Naive B cell (primary cell): ENCODE measurements at places on chromosomes 4 and X.
A peak's percentile ranks its signal among the peaks of the same experiment; 100 is the strongest.

DNA sequence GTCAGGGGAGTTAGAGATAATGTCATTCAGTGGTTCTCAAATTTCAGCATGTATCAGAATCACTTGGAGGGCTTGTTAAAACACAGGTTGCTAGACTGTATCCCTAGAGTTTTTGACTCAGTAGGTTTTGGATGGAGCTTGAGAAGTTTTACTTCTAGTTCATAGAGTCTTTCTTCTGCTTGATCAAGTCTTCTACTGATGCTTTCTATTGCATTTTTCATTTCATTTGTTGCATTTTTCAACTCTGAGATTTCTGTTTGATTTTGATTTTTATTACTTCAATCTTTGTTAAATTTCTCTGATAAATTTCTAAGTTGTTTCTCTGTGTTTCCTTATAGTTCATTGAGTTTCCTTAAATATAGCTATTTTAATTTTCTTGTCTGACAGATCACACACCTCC lies 361.4 kb downstream of the RAPGEF2 start:
- no peak overlapping the region for H3K27ac ChIP-seq
- no peaks in the 10 kb centered on the region for H3K4me1 ChIP-seq
- H3K27me3 ChIP-seq: peaks cover 4% of the 10 kb centered on the region
- no peak for DNase-seq
- no peak overlapping the region for H3K4me3 ChIP-seq

GRCh38 chr4:7244751-7245320 lies 52.5 kb downstream of the SORCS2 start:
- no peak for DNase-seq
- no peak overlapping the region for H3K4me3 ChIP-seq

- no peaks in the 10 kb centered on the region for H3K36me3 ChIP-seq
- H3K27ac ChIP-seq: no peak overlapping the region
- no peak for DNase-seq
- peaks cover 9% of the 10 kb centered on the region for H3K27me3 ChIP-seq
- no peak overlapping the region for H3K4me3 ChIP-seq
Observed at GRCh38 chr4:74028504-74028903, 10.0 kb downstream of the CXCL3 start.

DNA sequence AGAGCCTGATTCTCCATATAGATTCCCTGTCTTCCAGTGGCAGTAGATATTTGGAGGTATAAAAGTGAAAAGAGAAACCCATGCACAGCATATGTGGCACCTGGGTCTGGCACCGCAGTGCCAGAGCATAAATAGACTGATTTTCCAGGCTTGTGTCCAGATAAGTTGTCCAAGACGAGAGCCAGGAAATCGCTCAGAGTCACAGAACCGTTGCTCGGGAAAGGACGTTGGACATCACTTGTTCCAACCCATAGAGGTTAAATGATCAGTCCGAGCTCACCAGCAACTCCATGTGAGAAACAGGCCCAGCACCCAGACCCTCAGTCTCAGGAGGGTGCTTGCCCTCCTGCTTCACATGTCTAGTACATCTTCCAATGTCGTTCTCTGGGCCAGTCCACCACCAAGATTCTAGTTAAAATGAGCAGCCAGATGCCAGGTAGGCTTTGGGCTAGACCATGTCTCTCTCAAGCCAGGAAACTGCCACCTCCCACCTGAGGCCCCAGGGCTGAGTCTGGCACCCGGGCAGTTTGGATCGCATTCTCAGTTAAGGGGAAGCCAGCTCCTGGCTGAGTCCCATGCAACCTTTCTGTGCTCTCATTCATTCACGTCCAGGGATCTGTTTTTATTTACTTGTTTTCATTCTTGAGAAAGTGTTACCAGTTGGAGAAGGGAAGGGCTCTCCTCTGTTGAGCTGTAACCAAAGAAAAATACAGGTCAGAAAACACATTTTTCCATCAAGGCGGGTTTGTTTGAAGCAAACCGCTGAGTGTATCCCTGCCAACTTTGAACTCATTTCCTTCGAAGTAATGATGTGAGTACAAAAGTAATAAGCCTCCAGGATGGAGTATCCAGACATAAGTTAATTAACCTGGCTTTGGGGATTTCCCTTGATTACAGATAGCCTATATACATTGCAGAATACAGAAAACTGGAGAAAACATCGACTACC lies 91.7 kb downstream of the PHOX2B start:
- H3K4me1 ChIP-seq: no peaks in the 10 kb centered on the region
- H3K27ac ChIP-seq: no peak overlapping the region
- no peak for DNase-seq
- no peak overlapping the region for H3K4me3 ChIP-seq
- H3K27me3 ChIP-seq: no peaks in the 10 kb centered on the region
- H3K36me3 ChIP-seq: no peaks in the 10 kb centered on the region

DNA sequence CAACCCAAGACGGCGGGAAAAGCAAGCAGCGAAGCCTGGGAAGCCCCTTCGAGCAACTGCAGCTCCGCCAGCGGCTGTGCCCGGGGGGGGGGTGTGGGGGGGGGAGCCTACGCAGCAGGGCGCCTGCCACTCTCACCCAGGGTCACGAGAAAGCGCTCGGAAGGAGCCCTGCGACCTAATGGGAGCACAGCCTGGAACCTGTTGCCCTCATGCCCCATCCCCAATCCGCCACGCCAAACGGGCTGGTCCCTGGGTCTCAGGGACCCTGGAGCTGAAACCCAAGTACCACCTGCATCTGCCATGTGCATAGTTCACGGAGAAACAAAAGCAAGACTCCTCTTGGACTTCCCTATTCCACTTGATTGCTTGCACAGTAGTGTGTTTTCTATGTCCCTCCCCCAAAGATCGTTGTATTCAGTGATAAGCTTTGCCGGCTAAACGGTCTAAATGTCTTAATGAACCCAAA lies 359 bp upstream of the GAB3 start:
- no peaks in the 10 kb centered on the region for H3K36me3 ChIP-seq
- DNase-seq: peak; percentile 49
- peak overlapping the region; percentile 91 for H3K4me3 ChIP-seq
- H3K4me1 ChIP-seq: peaks cover 12% of the 10 kb centered on the region
- H3K27me3 ChIP-seq: no peaks in the 10 kb centered on the region
